ENCODE measurements at places on chromosomes 13 and 19.
A peak's percentile ranks its signal among the peaks of the same experiment; 100 is the strongest.

GRCh38 chr13:90315061-90315460, 1032.4 kb upstream of the MIR17HG start:
- DNase-seq: no peak

DNA sequence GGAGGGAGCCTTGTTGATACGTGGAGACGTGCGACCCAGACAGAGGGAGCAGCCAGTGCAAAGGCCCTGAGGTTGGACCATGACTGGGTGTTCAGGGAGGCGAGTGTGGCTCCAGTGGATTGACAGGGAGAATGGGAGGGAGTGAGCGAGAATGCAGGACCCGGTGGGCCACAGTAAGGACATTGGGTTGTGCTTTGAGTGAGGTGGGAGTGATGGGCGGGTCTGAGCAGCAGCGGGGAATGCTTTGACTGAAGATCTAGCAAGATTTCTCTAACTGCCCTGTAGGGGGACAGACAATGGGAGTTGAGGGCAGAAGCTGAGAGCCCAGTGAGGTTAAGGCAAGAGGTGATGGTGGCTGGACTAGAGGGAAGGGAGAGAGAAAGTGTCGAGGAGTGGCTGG, 7.7 kb upstream of the NANOS2 start:
- DNase-seq: no peak

- no peak for DNase-seq
Observed at GRCh38 chr19:14050512-14050911, 11.4 kb downstream of the PALM3 start.

GRCh38 chr13:46100191-46100815, 4.5 kb downstream of the CPB2 start:
- DNase-seq: no peak

GRCh38 chr19:16382775-16383543, 58.3 kb downstream of the KLF2 start:
- DNase-seq: peak; percentile 73

- DNase-seq: no peak
Observed at GRCh38 chr13:35832551-35832950, 298.6 kb downstream of the DCLK1 start.
